Pericardium fibroblast (primary cell): ENCODE measurements at places on chromosomes 12 and 14. TPM values are rescaled to one million over a fixed set of nuclear protein-coding genes. Genes with fewer than 3 reads are reported as not detected.

Gene NAV3
- total RNA-seq: 38.4 and 55.0 TPM in 2 replicates

Gene RPL6
- total RNA-seq: 2,092 and 2,824 TPM in 2 replicates

Gene NEUROD4
- total RNA-seq: not detected in 2 replicates

Gene ADSS1
- total RNA-seq: 6.3 and 8.3 TPM in 2 replicates

Gene PIWIL1
- total RNA-seq: not detected in 2 replicates

Gene ZNF384
- total RNA-seq: 23.9 and 24.4 TPM in 2 replicates

Gene CRIP2
- 60.6 and 177 TPM in 2 replicates for total RNA-seq

Gene DAO
- total RNA-seq: 5.4 TPM in 1 of 2 replicates, not detected in the other

Gene GPR135
- 2.1 and 3.0 TPM in 2 replicates for total RNA-seq

Gene CCDC177
- total RNA-seq: 0.12 TPM in 1 of 2 replicates, not detected in the other

Gene SYNE2
- 30.3 and 35.0 TPM in 2 replicates for total RNA-seq

Gene SFSWAP
- 13.0 and 19.2 TPM in 2 replicates for total RNA-seq

Gene LYZ
- not detected in 2 replicates for total RNA-seq

Gene ACTR10
- total RNA-seq: 54.6 and 55.3 TPM in 2 replicates

Gene SIX1
- total RNA-seq: 1.1 and 8.2 TPM in 2 replicates

Gene RNF212B
- not detected in 2 replicates for total RNA-seq

Gene ZFYVE26
- total RNA-seq: 9.9 and 10.0 TPM in 2 replicates

Gene GPR132
- total RNA-seq: 1.4 TPM in 1 of 2 replicates, not detected in the other

Gene RHOJ
- total RNA-seq: 3.3 and 7.6 TPM in 2 replicates

Gene MIS18BP1
- 8.2 and 13.9 TPM in 2 replicates for total RNA-seq

Gene MMP14
- total RNA-seq: 386 and 658 TPM in 2 replicates

Gene ENO2
- 11.0 and 11.9 TPM in 2 replicates for total RNA-seq

Gene NOVA1
- 1.6 and 2.0 TPM in 2 replicates for total RNA-seq

Gene IL26
- total RNA-seq: 0.09 TPM in 1 of 2 replicates, not detected in the other

Gene HOXC4
- 0.82 and 3.5 TPM in 2 replicates for total RNA-seq

Gene MYF6
- total RNA-seq: not detected in 2 replicates

Gene TAS2R42
- not detected in 2 replicates for total RNA-seq

Gene OR6C74
- not detected in 2 replicates for total RNA-seq

Gene ANKRD33
- total RNA-seq: not detected in 2 replicates

Gene MYL2
- not detected in 2 replicates for total RNA-seq

Gene C12orf54
- total RNA-seq: not detected in 2 replicates

Gene LUM
- total RNA-seq: 252 and 293 TPM in 2 replicates

Gene C1S
- total RNA-seq: 273 and 492 TPM in 2 replicates

Gene SAMD15
- 0.34 and 1.3 TPM in 2 replicates for total RNA-seq

Gene SRRM4
- under 0.01 TPM in 1 of 2 replicates, not detected in the other for total RNA-seq

Gene TSHR
- total RNA-seq: not detected in 2 replicates

Gene KCNJ8
- total RNA-seq: 0.58 and 2.3 TPM in 2 replicates

Gene STAC3
- total RNA-seq: 1.6 TPM in 1 of 2 replicates, not detected in the other

Gene IPO8
- 11.4 and 20.5 TPM in 2 replicates for total RNA-seq

Gene KRT78
- not detected in 2 replicates for total RNA-seq

Gene FGF23
- total RNA-seq: not detected in 2 replicates

Gene RPS6KL1
- 0.26 and 0.58 TPM in 2 replicates for total RNA-seq

Gene CDKN3
- total RNA-seq: 6.2 and 13.0 TPM in 2 replicates

Gene CLBA1
- total RNA-seq: 8.2 and 8.9 TPM in 2 replicates
